Stimulated activated CD4-positive, alpha-beta T cell treated with anti-CD3 and anti-CD28 coated beads, Interleukin-15, amount 100 ng/mL, for 1 hour (primary cell): ENCODE measurements at places on chromosomes 6 and 20.

- DNase-seq, result no peak
Measured at GRCh38 chr6:136252441-136252840, 2.3 kb upstream of the MTFR2 start.

- no peak for DNase-seq
Measured at GRCh38 chr6:1479095-1479494, 89.7 kb downstream of the FOXF2 start.

DNA sequence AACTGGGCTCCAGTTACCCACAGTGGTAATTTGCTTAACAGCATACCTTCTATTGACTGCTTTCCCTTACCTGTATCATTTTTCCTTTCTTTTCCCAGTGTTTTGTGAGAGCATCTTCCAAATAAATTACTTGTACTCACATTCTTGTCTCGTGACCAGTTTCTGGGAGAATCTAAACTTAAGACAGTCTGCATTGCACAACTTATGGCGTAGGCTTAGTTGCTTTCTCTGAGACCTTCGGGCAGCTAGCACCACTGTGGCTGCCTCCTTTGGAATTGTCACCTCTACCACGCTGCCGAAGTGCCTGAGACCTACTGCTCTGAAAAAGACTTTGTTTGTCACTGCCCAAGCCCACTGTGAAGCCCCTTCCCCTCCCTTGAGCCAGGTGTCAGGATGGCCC lies 188.1 kb upstream of the BMP2 start:
- DNase-seq, result no peak

- no peak for DNase-seq
Measured at GRCh38 chr20:16246870-16247269, 326.4 kb downstream of the KIF16B start.

DNA sequence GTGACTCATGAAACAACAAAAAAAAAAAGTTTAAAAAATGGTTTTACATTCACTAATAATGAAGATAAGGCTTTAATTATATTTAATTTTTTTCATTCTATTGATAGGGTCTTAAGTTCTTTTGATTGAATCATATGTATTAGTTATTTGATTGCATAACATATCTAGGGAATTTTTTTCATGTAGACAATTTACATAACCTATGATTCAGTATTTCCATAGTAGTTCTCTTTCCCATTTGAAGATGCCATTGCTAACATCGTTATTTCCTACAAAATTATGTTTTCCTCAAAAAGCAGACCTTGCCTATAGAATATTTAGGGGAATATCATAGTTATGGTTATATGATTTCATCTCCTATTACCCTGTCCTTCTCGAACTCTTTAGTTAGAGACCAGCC lies 463.4 kb downstream of the TFAP2B start:
- no peak for DNase-seq

GRCh38 chr6:31900917-31901414 lies 920 bp downstream of the ZBTB12 start:
- DNase-seq, result no peak

- DNase-seq, result no peak
Measured at GRCh38 chr20:2485661-2486060, 15.1 kb upstream of the SNRPB start.

DNA sequence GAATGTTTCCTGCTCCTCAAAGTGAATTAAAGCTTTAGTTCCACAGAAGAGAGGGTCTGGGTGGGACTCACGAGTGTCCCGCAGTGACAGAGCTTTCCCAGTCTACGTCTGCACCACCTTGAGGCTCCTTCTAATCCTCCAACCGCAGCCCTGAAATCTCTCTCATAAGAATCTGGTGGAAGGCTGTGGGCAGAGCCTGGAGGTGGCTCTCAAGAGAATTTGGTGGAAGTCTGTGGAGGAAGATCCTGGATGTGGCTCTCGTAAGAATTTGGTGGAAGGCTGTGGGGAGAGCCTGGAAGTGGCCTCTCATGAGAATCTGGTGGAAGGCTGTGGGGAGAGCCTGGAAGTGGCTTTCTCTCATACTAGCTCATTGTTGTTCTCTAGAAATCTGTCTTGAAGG lies 13.8 kb upstream of the DUSP22 start:
- no peak for DNase-seq
